ENCODE measurements at places on chromosomes 3 and 15.
A peak's percentile ranks its signal among the peaks of the same experiment; 100 is the strongest.

DNA sequence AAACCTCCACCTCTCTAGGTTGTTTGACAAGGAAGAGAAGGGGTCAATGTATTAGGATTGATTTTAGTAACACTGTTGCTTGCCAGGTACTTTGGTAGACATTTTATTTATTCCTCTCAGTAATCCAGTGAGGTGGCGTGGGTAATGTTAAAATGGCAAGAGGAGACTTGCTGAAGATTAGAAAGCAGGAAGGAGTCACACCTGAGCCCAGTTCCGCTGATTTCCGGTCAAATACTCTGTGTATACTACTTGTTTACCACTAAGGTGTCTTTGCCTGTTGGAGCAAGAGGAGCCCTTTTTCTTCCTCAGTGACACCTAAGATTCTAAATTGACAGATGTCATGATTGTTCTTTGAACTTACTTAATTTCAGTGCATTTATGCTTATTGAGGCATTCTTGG, 1.7 kb downstream of the OXNAD1 start:
- DNase-seq, result no peak

DNA sequence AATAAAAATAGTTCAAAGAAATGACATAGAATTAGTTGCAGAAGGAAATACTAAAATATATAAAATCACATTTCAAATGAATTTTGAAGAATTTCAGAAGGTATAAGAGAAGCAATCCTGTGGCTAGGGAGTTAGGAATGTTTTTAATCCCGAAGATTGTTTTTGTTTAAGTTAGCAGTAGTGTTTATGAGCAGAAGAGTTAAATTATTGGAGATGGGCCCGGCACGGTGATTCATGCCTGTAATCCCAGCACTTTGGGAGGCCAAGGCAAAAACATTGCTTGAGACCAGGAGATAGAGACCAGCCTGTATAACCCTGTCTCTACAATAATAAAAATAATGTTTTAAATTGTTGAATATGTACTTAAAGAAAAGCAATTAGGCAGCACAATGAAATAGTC, 432.5 kb downstream of the MFSD1 start:
- DNase-seq, result no peak

GRCh38 chr3:18393906-18394305, 31.2 kb downstream of the SATB1 start:
- no peak for DNase-seq

DNA sequence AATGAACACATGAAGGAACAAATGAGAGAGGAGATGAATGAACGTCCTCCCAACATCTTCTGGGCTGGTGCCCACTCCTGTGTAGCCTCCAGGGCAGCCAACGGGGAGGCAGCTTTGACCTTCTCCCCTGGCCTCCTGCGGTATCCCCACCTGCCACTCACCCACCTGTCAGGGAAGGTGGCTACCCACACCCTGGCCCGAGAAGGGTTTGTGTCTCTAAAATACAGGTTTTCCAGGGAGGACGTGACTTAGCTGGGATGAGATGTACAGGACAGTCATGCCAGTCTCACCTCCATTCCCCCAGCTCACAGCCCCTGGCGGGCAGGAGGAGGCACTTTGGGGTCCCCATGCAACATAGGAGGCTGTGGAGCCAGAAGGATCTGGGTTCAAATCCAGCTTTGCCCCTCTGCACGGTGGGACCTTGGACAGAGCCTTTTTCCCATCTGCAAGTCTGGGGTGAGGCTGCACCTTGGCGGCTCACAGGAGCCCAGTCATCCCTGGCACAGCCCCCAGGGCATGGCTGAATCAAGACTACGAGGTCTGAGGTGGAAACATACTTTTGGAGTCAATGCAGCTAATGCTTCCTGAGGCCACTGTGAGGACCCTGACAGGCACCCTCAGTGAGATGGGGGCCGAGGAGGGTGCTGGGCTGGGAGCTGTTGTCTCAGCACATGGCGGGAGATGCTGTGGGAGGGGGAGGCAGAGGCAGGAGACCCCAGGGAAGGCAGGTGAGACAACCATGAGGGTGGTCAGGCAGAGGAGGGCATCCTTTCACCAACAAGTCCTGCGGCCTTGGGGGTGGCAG, 11.1 kb upstream of the PLXND1 start:
- no peak for DNase-seq

GRCh38 chr15:47588958-47589357, 128.3 kb upstream of the SEMA6D start:
- no peak for DNase-seq

DNA sequence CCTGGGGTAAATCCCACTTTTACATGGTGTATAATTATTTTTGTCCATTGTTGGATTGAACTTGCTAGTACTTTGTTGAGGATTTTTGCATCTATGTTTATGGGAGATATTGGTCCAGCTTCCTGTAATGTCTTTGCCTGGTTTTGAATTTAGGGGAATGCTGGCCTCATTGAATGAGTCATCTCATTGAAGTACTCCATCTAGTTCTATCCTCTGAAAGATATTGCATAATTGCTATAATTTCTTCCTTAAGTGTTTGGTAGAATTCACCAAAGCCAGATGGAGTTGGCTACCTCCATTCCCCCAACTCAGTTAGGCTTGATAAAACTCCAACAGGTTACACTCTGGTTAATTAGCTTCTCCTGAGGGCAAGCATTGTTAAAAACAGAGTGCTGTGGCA, 237.4 kb upstream of the TGFBR2 start:
- peak; percentile 16 for DNase-seq

GRCh38 chr3:137224464-137224863, 266.7 kb downstream of the IL20RB start:
- DNase-seq, result no peak

DNA sequence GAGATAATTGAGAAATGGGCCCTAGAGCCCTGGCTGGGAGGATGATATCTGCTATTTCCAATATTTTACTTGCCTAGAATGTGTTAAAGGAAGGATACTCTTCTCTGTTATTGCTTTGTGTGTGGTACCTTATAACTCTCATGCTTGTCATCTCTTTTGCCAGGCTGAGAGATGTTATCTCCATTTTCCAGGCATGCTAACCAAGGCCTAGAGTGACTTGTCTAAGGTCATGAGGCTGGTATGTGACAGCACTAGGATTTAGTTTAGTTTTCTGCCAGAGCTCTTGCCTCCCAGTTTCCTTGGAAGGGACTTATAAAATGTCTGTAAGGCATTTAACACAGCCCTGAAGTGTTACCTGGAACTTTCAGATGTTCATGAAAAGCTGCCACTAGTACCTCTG, 1.4 kb downstream of the CLK3 start:
- DNase-seq, result no peak

DNA sequence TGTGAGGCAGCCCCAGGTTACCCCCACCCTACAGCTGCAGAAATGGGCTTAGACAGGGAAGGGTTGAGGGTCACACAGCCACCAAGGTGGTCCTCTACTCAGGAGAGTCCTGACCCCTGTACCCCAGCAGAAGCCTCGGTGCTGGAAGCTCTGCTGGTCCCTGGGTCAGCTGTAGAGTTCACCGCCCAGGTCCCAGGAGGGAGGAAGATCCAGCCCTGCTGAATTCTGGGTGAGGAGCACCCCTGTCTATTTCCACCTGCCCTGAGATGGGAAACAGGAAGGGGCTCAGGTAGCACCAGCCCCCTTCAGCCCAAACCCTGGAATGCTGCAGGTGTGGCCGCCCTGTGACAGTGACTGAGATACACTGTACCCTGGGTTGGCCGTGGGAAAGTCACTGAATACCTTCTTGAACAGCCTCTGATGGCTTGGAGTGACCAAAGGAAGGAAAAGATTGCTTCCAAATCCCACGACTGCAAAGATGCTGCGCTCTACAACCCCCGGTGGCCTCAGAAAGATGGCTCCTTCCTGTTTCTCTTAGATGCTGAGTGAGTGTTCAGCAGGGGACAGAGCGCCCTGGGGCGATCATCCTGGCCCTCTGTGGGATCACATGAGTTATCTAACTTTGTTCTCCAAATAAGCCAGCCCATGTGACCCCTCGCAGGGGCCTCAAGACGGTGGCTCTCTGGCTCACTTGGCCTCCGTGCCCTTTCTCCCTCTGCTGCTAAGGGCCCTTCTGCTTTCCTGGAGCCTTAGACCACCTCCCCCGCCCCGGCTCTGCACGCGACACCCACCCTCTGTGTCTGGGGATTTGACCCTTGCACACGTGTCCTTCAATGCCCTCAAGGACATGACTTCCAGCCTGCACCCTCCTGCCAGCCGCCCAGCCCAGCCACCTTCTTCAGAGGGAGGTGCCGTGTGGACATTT, 141.9 kb downstream of the NSMCE3 start:
- no peak for DNase-seq

DNA sequence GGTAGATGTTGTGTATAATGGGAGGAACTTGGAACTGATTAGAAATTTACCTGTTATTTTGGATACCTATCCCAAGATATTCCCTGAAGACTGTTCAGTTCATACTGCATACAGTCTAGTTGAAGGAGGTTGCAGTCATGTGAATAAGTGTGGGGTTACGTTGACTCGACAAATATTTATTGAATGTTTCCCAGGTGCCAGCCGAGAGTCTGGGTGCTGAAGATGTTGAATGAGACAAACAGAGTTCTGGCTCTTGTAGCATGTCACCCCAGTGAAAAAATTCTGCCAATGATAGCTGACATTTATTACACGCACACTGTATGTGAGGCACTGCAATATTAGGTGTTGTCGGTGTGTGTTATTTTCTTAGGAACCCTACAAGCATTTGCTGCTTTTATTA, 176.0 kb downstream of the KCNMB2 start:
- DNase-seq, result no peak

DNA sequence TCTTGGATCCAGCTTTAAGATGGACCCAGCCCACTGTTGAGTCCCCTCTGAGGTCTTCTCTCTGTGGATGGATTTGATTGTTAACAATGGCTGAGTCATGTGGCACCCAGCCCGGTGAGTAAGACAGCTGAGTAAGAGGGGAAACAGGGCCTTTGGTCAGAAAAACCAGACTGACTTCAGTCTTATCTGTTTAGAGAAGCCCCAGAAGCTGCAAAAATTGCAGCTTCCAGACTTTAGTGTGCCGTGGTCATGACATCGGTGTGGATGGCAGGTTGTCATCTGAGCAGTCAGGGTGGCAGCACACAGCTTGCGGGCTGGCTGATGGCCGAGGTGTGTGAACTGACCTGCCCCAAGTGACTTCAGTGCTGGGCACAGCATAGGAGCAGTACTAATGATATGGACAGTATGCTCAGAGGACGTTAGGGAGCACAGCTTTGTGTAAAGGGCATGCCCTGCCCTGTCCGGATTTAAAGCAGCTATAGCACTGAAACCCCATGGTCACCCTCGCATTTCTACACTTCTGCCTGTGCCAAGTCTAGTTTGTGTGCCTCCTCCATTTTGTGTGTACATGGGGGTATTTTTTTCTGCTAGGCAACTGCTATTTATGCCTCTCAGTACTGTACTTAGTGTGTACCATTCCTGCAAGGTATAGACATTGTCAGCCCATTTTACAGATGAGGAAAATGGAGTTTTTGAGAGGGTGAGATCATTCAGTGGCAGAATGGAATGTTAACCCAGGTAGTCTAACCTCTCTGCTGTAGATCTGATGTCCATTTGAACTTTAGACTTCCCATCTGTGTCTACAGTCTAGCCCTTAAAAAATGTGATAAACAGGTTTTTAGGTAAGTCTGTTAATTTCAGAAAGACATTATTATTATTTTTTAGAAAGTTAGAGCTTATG, 44.4 kb downstream of the FLNB start:
- peak; percentile 92 for DNase-seq

- DNase-seq, result no peak
These were observed 25.1 kb downstream of the ATP11B start for GRCh38 chr3:182818296-182818978.

All from NCI-H226 (cell line).